Stimulated activated CD4-positive, alpha-beta T cell treated with anti-CD3 and anti-CD28 coated beads, Interleukin-1b, Interleukin-23, amount 100 ng/mL, for 1 hour (primary cell): ENCODE measurements at places on chromosomes 3 and 15.

DNA sequence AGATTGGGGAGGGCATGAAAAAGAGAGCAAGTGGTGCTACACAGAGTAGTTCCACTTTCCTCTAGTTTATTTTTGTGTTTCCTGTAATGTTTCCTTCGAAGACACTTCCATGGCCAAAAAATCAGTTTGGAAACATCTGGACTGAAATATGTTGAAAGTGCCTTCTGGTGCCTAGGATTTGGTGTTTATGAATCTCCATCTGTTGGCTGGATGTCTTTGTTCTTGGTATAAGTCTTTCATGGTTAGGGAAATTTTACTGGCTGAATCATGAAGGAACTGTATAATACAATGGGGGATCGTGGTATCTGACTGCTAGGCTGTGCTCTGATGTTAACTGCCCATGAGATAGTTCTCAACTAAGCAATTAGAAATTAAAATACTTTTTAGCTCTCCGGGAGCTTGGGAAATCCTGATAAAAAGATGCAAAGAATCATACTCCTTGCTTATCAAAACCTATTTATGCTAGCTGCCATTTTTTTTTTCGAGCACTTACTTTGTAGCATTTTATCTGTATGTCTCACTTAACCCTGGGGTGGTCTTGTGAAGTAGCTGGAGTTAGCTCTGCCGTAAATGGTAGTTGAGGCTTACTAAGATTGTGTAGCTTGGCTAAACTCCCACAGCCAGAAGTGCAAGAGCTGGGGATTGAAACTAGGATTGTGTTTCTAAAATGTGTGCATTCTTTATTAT, 21.9 kb downstream of the AKAP13 start:
- DNase-seq, result no peak

DNA sequence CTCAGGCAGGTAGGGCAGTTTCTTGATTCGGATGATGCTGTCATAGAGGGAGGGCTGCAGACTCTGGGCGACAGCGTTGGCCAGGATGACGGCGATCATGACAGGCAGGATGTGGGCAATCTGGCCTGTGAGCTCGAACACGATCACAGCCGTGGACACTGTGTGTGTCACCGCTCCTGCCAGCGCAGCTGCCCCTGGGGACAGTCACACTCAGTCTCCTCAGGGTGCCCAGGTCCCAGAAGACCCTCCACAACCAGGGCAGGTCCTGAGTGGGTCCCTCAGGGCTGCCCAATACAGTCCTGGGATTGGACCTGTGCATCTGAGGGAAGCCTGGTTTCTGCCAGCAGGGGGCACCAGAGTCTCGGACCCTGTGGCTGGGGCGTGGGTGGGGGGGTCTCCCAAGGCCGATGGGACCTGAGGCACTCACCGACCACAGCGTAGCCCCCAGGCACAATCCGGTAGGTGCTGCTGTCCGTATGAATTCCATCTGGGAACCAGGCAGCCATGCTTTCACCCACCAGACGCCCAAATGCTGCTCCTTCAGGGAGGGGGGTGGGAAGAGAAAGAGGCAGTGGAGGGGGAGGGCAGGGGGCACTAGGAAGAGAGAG, 7.2 kb downstream of the CLCN2 start:
- DNase-seq, result no peak

GRCh38 chr3:145721815-145722214, 439.2 kb downstream of the PLOD2 start:
- DNase-seq, result no peak

- DNase-seq, result no peak
These were observed 707.0 kb upstream of the GOLIM4 start for GRCh38 chr3:168802766-168803165.

DNA sequence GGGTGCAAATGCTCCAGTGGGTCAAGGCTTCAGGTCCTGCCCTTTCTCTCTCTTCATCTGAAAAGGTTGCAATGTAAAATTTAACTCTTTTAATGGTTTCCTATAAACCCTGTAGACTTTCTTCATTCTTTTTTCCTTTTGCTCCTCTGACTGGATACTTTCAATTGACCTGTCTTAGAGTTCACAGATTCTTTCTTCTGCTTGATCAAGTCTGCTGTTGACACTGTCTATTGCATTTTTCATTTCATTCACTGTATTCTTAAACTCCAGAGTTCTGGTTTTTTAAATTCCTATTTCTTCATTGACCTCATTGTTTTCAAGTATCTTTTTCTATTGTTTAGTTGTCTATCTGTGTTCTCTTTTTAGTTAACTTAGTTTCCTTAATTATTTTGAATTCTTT, 82.1 kb downstream of the FAM227B start:
- DNase-seq, result no peak

DNA sequence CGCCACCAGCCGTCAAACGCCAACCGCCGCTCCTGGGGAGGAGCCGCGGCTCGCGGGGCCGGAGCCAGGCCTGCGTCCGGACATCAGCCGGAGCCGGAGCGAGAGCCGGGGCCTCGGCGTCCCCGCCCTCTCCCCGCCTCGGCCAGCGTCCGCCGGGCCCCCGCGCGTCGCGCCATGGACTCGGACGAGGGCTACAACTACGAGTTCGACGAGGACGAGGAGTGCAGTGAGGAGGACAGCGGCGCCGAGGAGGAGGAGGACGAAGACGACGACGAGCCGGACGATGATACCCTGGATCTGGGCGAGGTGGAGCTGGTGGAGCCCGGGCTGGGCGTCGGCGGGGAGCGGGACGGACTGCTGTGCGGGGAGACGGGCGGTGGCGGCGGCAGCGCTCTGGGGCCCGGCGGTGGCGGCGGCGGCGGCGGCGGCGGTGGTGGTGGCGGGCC, 359 bp downstream of the ARIH1 start:
- no peak for DNase-seq

- DNase-seq, result no peak
These were observed 35.6 kb upstream of the ARHGEF3 start for GRCh38 chr3:56837196-56837955.

GRCh38 chr3:14664170-14664569, 10.8 kb upstream of the C3orf20 start:
- no peak for DNase-seq

DNA sequence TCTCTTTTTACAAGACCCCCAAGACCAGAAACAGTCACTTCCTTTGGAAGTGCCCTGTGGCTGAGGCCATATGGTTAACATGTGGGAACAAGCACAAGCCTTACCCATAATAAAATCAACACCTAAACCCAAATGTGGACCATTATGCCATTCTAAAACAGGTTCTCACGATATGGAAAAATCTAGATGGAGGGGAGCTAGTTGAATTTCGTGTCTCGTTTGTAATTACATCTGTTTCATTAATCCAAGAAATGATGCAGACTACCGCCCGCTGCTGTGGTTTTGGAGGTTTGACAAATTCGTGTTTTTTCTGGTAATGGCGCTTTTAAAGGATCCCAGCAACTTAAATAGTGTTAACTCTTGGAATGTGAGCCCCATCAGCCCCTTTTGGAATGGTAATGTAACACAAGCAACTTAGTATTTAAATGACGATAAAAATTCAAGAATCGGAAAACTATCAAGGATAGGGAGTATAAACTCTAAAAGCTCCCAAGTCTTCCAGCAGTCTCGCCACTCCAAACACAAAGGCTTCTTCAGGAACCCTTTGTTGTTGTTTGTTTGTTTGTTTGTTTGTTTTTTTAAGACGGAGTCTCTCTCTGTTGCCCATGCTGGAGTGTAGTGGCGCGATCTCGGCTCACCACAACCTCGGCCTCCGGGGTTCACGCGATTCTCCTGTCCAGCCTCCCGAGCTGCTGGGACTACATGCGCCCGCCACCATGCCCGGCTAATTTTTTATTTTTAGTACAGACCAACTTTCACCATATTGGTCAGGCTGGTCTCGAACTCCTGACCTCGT, 1.1 kb downstream of the CNBP start:
- DNase-seq, result no peak

DNA sequence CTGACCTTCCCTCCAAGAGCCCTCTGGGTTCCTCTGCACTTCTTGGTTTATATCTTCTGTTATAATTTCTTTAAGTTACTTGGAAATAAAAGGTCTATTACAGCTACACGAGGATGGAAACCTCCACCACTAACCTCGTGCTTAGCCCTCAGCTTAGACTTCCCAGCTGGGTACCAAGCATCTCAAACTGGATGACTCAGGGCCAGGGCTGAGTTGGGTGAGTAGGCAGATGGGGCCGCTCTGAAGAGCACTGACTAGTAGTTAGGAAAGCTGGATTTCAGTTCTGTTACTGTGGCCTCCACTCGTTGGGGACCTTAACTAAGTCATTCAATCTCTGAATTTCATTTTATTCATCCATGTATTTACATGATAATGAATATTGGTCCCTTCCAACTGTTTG, 1036.6 kb downstream of the IGSF11 start:
- no peak for DNase-seq

- no peak for DNase-seq
These were observed 36.8 kb downstream of the TFG start for GRCh38 chr3:100746092-100746491.

GRCh38 chr15:77342807-77343206, 77.1 kb downstream of the PEAK1 start:
- no peak for DNase-seq

DNA sequence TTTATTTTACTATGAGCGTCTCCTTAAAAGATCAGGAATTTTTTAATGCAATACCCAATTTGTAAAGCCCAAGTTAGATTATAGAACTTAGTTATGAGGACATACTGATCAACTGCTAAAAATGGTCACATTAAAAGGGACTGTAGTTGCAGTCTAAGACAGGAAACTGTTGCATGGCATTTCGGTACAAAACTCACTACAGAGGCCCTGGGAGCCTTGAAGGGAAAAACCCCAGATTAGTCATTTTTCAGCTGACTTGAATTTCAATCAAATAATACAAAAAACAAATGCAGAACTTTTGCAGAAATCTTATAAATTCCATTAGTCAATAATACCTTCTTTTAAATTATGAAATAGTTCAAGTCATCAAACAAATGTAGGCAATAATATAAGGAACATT, 6.9 kb upstream of the PTX3 start:
- DNase-seq, result no peak

GRCh38 chr15:77044228-77045042, 26.5 kb downstream of the TSPAN3 start:
- DNase-seq, result no peak
